ENCODE measurements at places on chromosomes 1 and 21.

- peak; percentile 2 for DNase-seq
Observed at GRCh38 chr1:243421784-243422183, 165.9 kb downstream of the SDCCAG8 start.

DNA sequence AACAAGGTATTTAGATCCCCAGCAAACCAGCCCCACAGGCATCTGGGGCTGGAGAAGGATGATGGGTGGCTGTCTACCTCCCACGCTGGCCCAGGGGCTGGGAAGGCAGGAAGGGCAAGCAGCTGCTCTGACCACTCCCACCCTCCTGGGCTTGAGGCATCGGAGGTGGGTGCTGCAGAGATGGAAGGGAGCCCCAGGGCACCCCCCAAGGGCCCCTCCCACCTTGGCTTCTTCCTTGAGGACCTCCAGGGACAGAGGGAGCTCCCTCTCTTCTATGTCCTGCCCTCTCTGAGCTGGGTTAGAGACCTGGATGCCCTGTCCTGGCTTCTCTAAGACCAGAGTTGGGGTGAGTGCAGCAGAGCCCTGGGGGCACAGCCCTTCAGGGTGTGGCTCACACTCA lies 3.1 kb downstream of the CD52 start:
- DNase-seq: no peak

DNA sequence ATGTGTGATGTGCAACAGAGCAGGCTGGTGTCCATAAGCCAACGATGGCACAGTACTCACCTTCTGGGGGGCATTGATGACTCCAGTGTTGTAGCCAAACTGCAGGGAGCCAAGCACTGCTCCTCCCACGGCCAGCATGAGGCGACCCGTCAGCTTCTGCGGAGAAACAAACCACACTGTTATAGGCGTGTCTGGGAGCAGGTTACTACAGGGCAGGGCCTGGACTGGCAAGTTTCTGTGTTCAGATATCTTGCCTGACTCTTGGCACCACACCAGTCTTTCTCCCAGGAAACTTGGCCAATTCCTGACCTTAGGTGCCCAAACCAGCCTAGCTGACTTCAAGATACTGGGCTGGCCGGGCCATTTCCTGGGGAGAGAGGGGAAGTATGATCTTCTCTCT lies 15.5 kb downstream of the SLC2A1 start:
- no peak for DNase-seq

- DNase-seq: no peak
Observed at GRCh38 chr1:205826995-205827394, 14.0 kb upstream of the SLC41A1 start.

- no peak for DNase-seq
Observed at GRCh38 chr1:6360517-6361070, 33.0 kb downstream of the ACOT7 start.

DNA sequence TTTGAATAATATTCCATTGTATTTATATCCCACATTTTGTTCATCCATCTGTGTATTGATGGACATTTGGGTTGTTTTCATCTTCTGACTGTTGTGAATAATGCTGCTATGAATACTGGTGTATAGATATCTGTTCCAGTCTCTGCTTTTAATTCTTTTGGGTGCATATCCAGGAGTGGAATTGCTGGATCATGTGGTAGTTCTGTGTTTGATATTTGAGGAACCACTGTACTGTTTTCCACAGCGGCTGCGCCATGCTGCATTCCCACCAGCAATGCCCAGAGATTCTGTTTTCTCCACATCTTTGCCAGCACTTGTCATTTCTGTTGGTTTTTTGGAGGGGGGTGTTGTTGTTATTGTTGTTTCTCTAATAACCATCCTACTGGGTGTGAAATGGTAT lies 131.6 kb upstream of the KIF26B start:
- DNase-seq: no peak

DNA sequence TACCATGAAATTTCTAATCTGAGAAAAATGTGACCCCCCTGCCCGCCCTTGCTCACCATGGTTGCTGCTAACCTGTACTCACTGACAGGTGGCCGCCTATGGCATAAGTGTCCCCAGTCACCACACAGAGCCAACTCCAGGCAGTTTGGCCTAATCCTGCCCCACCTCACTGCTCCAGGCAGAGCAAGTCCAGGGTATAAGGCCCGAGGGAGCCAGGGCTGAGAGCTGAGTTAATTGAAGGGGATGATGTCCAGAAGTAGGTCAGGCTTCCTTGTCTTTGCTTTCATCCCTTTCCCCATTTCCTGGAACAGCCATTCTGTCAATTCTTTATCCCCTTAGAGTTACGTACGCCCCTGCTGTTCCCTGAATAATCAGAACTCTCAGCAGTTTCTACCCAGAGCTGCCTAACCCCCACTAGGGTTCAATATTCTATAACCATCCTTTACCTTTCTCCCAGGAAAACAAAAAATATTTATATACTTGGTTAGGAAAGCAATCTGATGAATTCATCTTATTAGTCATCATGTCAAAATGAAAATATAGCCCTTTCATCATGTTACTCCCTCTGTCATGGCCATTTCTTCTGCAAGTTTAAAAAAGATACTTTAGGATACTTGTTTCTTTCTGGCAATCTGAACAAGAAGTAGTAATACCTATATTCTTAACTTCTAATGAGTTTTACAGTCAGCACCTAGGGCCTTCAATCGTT lies 29.4 kb upstream of the CD101 start:
- no peak for DNase-seq

- DNase-seq: no peak
Observed at GRCh38 chr1:244010703-244011123, 40.4 kb upstream of the ZBTB18 start.

DNA sequence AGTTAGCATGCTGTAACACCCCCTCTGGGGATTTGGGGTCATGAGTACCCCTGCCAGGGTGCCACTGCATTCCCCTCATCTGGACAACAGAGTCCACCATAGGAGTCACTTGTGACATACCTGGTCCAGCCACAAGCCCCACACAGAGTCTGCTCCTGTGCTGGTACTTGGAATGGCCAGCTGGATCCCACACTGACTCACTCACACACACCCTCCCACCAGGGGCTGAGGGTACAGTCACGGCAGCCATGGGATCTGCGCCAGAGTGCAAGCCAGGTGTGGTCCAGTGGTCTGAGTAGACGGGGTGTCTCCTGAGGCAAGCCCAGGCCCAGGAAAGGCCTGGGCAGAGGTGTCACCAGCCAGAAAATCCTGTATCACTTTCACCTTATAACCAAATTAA lies 67.7 kb downstream of the MRPL39 start:
- no peak for DNase-seq

GRCh38 chr1:70909262-70909822 lies 138.3 kb downstream of the PTGER3 start:
- DNase-seq: no peak

Measured in stimulated activated CD8-positive, alpha-beta memory T cell treated with anti-CD3 and anti-CD28 coated beads, Interleukin-7, amount 100 ng/mL, for 1 hour (primary cell).